ENCODE measurements at places on chromosomes 7 and 10. TPM values are rescaled to one million over a fixed set of nuclear protein-coding genes. Genes with fewer than 3 reads are reported as not detected.

Gene NRP1
- total RNA-seq = 15.7 TPM

Gene WDFY4
- total RNA-seq = 0.11 TPM

Gene FAM107B
- 88.1 TPM for total RNA-seq

Gene CASTOR2
- total RNA-seq = 10.2 TPM

Gene ASL
- 47.2 TPM for total RNA-seq

Gene NUTM2D
- 1.1 TPM for total RNA-seq

Gene HSPA12A
- 1.3 TPM for total RNA-seq

Gene NME8
- not detected for total RNA-seq

Gene PVRIG
- total RNA-seq = not detected

Gene CDHR1
- 0.09 TPM for total RNA-seq

Gene ACBD7
- 0.76 TPM for total RNA-seq

Gene TAC1
- not detected for total RNA-seq

Gene SLC39A12
- total RNA-seq = not detected

Gene SLC29A4
- 1.4 TPM for total RNA-seq

Gene JCAD
- 55.3 TPM for total RNA-seq

Gene CBLL1
- total RNA-seq = 10.2 TPM

Gene MRM2
- total RNA-seq = 11.5 TPM

Gene PTN
- not detected for total RNA-seq

Gene CALY
- not detected for total RNA-seq

Gene NPSR1
- not detected for total RNA-seq

Gene ECD
- total RNA-seq = 23.6 TPM

Gene KCNH2
- not detected for total RNA-seq

Gene TMEM273
- 5.6 TPM for total RNA-seq

Gene EN2
- under 0.01 TPM for total RNA-seq

Gene CPA2
- total RNA-seq = not detected

Gene YAE1
- 12.6 TPM for total RNA-seq

Gene ELAPOR2
- total RNA-seq = 104 TPM

Gene TSPAN13
- total RNA-seq = 37.2 TPM

Gene DEPP1
- 241 TPM for total RNA-seq

Gene PBLD
- total RNA-seq = 4.2 TPM

Gene MRLN
- total RNA-seq = not detected

Gene TMEM176B
- not detected for total RNA-seq

Gene CLDN4
- under 0.01 TPM for total RNA-seq

Gene DENND2A
- total RNA-seq = 1.0 TPM

Gene RPA3
- 12.0 TPM for total RNA-seq

Gene VENTX
- total RNA-seq = not detected

Gene GLI3
- under 0.01 TPM for total RNA-seq
